GM04504 (cell line): ENCODE measurements at places on chromosomes 2 and 18.

DNA sequence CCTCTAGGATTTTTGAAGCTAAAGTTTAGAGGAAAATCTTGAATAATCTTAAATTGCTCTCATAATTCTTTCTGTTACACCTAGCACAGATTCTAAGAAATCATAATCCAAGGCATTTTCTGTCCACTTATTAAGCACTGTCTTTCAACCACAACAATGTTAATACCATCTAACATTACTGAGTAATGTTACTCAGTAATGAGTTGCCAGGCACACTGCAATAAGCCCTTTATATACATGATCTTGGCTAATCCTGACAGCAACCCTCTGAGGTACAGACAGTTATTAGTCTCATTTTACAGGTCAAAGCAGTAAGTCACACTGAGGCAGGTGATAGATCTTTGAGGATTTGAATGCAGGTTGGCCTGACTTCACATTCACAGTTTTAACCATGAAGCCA, 291.9 kb downstream of the ALK start:
- DNase-seq: no peak

- no peak for DNase-seq
These were observed 2.0 kb upstream of the PRKCE start for GRCh38 chr2:45649462-45649857.

GRCh38 chr2:148578493-148578884, 66.1 kb upstream of the EPC2 start:
- no peak for DNase-seq

DNA sequence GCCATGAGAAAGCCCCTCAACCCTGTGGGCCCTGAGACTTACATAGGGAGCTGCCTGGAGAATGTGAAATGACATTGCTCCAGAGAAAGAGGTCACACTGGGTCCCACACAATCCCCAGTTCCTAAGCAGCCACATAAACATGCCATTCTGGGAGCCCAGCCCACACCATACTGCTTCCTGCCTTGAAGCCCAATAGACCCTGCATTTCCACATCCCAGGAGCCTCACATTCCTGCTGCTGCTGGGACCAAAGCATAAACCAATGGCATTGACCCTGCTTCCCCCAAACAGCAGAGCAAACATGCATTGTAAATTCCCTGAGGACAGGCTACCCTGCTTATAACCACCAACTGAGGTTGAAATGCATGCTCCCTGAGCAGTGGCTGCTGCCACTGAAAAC, 1117.6 kb upstream of the SLC39A10 start:
- no peak for DNase-seq

GRCh38 chr2:203853271-203853670, 14.3 kb upstream of the CTLA4 start:
- DNase-seq: no peak

- no peak for DNase-seq
These were observed 67.8 kb downstream of the EIF5B start for GRCh38 chr2:99404797-99405669.

- no peak for DNase-seq
These were observed 221.2 kb downstream of the TGIF1 start for GRCh38 chr18:3671176-3671575.

GRCh38 chr2:71348302-71348701, 16.7 kb downstream of the ZNF638 start:
- DNase-seq: no peak
